ENCODE measurements at places on chromosomes 2 and 18.

GRCh38 chr18:7366597-7366996 is 135.7 kb downstream of the LRRC30 start:
- DNase-seq: no peak

DNA sequence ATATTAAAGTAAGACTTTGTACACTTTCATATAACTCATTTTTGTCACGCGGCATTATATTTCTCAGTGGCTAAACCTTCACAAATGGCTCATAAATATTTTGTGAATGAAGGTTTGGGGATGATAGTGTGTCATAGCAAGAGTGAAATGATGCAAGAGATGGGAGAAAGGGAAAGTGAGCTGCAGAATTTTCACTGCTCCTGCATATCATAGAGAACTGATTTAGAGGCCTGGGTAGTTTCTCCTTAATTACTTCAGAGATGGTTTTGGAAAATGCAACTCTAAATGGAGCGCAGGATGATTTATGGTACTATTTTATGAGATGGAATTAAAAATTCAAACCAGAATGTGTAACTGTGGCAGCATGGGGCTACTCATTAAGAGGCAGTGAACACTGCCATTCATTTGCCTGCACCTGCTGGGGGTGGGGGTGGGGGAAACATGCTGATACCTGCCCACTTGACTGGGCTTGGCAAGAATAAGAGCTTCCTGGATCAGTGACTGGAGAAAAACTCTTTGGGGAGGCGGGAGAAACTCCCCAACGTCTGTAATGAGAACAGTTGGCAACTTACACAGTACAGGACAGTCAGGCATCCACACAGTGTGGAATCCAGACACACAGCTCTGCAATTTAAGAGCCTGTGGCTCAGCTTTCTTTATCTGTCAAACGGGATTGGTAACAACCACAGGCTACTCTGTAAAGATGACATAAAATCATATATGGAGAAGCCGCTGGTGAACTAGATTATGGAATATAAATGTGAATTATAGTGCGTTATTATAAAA is 941.9 kb downstream of the SLC4A3 start:
- no peak for DNase-seq

DNA sequence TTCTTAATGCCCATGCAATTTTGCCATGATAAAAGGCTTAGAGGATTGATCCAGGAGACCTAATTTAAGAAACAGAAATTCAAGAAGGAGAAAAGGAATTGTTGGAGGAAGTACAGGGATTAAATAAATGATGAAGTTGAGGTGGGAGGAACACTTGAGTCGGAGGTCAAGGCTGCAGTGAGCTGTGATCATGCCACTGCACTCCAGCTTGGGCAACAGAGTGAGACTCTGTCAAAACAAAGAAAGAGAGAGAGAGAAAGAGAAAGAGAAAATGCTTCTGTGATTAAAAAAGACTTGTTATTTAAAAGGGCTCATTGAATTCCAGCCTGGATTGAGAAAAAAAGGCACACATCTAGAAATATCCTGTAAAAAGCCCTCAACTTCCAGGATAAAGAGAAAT is 123.2 kb downstream of the B3GNT2 start:
- no peak for DNase-seq

GRCh38 chr2:50838316-50838715 is 193.6 kb downstream of the NRXN1 start:
- DNase-seq: no peak

DNA sequence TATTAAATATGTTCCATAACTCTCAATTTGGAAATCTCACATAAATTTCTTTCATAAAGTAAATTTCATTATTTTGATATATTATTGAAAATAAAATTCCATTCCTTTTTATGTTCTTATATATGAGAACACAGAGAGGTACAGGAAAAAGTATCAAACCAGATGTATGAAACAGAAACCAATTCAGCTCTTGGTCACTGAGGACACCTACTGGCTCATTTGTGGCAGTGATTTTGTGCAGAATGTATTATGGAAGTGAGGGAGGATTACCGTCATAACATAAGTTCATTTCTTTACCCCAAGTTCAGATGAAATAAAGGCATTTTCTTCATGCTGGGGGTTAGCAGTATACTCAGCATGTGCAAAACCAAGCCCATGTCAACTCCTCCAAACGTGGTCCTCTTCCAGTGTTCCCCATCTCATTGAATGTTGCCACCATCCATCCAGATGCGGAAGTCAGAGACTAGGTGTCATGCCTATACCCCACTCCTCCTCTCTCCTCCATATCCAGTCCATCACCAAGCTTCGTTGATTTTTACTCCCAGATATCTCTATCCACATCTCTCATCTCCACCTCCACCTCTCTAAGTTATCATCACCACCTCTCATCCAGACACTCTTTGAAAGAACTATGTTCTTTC is 41.7 kb upstream of the MALL start:
- peak; percentile 4 for DNase-seq

DNA sequence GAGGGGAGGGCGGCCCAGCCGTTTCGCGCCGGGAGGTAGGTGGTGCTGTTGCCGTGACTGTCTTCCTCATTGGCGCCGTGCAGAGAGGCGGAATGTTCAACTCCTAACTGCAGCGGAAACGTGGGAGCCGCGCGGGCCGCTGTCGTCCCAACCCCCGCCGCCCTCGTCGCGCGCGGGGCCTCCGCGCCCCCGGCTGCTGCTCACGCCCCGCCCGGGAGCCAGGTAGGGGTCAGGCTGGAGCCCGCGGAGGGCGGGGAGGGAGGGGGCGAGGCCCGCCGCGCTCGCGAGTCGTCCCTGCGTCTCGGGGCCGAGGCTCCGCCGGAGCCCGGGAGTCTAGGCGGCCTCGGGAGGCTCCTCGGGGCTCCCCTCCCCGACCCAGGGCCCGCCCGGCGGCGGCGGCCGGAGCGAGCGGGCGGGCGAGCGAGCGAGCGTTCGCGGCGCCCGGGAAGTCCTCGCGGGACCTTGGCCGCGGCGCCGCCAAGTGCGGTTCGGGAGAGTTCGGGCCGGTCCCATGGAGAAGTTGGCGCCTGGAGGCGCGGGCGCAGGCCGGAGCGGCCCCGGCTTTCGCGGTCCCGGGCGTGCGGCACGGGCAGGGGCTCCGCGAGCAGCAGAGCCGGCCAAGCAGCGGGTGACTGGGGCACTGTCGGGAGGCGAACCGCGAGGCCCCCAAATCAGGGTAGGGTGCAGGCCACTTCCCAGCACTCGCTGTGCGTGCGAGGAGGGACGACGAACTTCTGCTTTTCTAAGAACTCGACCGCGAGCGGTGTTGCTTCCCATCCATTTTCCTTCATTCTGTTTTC is at the start of gene MAP3K20:
Gene MAP3K20 (plus strand): TSS at position 66 of the 800 bp plus-strand sequence. CDS start 15,186 bp downstream, outside the sequence.
- peak; percentile 59 for DNase-seq

GRCh38 chr2:98588880-98589431 is 19.4 kb downstream of the COA5 start:
- DNase-seq: no peak

DNA sequence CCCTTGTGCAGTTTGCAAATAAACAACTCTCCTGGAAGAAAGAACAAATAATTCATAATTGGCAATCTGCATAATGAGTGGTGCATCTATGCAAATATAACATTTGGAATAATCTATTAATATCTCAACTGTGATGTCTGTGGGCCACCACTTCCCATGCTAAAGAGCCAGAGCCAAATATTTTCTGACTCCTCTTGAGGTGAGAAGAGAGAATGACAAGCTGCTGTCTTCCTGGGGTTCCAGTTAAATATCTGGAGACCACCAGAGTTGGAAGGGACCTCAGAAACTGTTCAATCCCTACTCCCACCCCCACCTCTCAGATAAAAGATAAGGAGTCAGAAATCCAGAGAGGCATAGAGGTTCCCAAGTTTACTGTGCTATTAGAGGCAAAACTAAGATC is 241.0 kb upstream of the SLC14A2 start:
- no peak for DNase-seq

DNA sequence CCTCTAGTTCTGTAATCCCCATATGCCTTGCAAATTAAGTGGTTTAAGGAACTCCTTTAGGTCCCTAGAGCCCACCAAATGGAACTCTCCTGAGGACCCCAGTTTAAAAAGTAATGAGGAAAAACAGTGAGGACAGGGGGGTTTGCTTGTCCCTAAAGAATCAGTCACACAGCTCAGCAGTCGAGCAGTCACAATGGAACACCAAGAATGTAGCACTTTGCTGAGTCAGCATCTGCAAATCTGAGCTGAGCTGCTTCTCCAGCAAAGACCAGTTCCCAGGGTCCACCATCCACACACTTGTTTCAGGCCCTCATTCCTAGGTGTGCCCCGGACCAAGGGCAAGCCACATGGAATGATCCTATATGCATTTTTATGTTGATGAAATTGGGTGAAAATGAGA is 46.2 kb upstream of the NEDD4L start:
- DNase-seq: no peak

DNA sequence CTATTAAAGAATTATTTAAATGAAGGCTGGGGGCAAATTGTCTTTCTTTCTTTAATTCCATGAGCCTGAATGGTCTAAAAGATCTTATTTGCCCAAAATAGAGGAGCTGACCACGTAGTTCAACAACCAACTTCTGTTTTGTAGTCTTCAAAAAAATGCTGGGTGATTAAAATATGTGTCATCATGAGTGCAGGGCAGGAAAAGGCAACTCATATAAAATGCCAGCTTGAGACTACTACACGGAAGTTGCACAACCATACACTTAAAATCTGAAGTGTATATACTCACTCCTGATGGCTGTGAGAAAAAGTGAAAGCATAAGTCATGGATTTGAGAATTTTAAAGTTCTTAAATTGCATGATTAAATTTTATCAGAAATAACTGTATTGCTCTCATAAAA is 210.9 kb downstream of the DYM start:
- no peak for DNase-seq

GRCh38 chr18:49029628-49030027 is 78.9 kb upstream of the SMAD7 start:
- no peak for DNase-seq

DNA sequence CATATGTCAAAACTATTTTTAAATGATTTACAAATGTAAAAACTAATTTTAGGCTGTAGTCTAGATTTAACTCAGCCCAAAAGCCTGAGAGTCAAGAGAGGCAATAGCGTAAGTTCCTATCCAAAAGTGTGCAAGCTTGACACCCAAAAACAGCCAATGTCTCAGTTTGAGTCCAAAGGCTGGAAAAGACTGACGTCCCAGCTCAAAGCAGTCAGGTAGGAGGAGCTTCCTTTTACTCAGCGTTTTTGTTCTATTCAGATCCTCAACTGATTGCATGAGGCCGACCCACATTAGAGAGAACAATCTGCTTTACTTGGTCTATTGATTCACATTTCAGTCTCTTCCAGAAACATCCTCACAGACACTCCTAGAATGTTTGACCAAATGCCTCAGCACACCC is 51.8 kb downstream of the MYL12B start:
- no peak for DNase-seq

DNA sequence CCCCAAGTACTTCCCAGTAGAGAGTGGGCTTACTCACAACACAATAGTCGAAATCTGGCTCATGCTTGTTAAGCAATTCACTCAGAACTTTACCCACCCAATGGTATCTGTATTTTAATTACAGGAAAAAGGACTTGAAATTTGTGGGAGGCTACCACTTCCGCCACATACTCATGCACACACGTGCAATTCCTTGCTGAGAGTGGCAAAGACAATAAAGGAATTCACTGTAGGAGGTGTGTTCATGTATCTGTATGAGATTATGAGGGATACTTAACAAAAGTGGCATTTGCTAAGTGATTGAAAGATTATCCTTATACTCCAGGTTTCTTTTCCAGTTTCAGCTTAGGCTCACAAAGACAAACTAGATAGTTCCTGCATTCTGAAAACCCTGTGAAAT is 14.9 kb upstream of the LYPD6 start:
- no peak for DNase-seq

GRCh38 chr18:46297621-46298020 is 193.4 kb downstream of the HAUS1 start:
- DNase-seq: no peak

DNA sequence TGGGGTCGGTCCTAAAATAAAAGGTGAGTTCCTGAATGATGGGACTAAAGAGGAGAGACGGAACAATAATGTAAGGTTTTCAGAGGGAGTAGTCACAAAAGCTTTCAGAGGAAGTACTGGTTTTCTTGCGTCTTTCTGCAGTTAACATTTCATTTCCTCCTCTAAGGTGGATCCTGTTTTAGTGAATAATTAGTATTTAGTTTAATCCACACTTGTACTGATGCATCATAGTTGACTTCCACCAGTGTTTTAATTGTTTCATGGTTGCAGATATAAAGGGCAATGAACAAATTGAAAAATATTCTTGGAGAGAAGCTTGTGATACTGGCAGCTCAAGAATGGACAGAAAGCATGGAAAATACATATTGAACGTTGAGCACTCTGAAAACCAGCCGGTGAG is at the start of gene DYNAP:
Gene DYNAP (plus strand): TSS at position 301 of the 400 bp plus-strand sequence. CDS start 38 bp downstream, at position 339.
- no peak for DNase-seq

- no peak for DNase-seq
These were observed 83.5 kb downstream of the HRH4 start for GRCh38 chr18:24543795-24544498.

DNA sequence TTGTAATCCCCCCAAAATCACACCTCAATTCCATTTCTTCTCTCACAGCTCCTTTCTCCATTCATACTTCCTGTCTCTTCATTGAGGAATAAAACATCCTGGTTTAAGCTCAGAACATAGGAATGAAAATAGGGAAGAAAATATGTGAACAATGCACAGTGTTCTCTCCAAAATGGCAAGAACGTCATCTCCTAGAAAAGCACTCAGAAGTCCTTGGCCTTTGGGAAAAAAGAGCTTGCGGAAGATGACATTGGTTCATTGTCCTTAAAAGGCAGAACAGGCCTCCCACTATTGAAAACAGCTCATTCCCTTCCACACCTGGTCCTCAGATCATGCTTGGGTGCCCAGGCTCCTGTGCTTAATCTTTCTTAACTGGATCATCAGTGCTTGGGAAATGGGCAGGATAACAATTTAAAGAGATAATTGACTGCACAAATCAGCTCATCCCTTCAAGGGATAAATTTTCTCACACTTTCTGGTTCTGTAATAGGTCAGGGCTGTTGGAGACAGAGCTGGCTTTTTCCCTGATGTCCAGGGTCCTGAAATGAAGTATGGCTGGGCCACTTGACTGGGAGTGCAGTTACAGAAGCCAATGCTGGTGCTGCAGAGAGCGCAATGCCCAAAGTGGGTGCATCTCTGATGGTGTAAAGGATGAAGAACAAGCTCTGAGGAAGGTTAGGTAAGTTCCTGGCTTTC is 69.2 kb downstream of the MARCHF4 start:
- DNase-seq: no peak

- no peak for DNase-seq
These were observed 243.5 kb upstream of the SALL3 start for GRCh38 chr18:78736015-78736690.

DNA sequence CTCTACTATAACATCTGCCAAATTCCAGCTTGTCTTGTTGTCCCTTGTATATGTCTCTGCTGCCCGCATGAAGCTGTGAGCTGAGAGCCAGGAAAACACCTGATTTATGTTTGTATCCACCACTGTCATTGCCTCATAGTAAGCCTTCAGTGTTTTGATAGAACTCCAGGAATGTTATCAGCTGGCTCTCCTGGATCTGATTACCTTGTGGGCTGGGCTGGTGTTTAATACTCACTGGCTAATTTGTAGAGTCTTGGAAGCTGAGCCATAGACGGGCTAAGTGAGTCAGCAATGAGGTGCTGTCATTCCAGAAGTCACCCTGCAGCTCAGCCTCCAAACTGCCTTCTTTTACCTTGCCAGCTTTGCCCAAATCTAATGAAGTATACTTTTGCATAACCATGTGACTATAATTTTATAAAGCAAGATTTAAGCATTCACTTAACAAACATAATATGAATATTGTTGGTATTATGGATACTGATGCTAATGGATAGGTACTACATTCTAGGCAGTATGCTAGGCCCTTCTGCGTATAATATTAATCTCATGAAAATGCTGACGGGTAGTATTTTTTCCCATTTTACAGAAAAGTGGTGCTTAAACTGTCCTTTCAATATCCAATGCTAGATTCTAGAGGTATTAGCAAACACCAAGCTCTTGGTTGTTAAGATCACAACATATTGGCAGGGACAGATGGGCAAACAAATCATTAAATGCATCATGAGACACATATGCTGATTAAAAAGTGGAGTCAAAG is 62.7 kb upstream of the GATA6 start:
- DNase-seq: no peak
